ENCODE measurements at places on chromosomes 4 and X.

DNA sequence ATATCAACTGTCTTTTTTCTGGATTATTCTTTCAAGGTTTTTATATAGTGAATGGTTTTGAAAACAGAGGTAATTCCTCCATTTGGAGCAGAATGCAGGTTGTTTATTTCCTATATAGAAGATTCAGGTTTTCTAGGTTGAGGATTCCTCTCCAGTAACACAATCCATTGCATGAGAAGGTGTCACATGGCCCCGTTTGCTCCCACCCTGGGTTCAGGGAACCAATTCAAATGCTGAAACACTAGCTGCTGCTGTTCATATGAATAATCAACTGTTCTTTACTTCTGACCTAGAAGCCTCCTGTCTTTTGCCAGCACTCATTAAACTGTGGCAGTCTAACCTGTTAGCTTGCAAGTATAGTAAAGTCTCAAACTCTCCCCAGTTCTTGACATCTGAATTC is 1316.9 kb upstream of the TENM3 start:
- no peak for DNase-seq

GRCh38 chr4:153115322-153116290 is 88.6 kb upstream of the TRIM2 start:
- peak; percentile 62 for DNase-seq

- DNase-seq, result no peak
These were observed 5.9 kb downstream of the ANXA10 start for GRCh38 chr4:168098248-168098717.

DNA sequence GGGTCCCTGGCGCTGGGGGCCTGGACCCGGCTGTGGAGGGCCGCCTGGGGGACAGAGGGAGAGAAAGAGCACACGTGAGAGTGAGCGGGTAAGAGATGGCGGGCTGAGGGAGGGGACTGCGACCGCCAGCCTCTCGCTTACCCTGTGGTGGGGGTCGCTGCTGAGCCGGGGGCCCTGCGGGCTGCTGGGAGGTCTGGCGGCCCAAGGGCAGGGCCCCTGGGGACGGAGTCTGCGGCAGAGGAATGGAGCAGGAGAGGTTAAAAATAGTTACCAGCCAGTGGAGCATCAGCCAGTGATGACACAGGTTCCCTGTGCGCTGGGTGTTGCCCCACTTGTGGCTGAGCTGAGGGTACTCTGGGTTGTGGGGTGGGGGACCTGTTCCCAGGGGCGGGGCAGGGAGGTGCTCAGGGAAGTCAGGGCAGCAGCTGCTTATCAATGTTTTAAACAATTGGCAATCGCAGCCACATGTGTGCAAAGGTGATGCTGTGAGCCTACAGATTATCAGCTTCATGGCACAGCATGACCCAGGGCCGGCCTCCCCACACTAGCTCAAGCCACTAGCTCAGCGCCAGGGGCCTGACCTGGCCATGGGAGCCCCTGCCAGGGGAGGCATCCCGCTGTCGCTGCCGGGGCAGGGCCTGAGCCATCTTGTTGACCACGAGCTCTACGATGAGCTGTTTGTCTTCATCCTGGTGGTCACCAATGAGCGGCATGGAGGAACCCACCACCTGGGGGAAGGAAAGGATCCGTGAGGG is 7.5 kb upstream of the TIMP1 start:
- no peak for DNase-seq

GRCh38 chrX:47285836-47286320 is 53.1 kb downstream of the USP11 start:
- DNase-seq, result no peak

GRCh38 chr4:3220476-3221183 is 28.3 kb upstream of the MSANTD1 start:
- DNase-seq, result no peak

- DNase-seq, result peak; percentile 5
These were observed 32.0 kb downstream of the SMPX start for GRCh38 chrX:21725916-21726315.

GRCh38 chr4:175622887-175623286 is 189.2 kb downstream of the GPM6A start:
- no peak for DNase-seq

DNA sequence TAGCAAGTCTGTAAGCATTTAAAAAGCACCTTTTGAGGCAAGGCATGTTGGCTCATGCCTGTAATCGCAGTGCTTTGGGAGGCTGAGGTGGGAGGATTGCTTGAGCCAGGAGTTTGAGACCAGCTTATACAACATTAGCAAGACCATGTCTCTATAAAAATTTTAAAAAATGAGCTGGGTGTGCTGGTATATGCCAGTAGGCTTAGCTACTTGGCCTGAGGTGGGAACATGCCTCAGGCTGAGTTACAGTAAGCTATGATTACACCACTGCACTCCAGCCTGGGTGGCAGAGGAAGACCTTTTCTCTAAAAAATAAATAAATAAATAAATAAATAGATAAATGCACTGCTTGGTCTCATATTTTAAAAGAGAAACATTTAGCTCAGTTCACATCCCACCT is 26.8 kb downstream of the BLTP1 start:
- no peak for DNase-seq

GRCh38 chr4:113701169-113701568 is 60.4 kb downstream of the CAMK2D start:
- DNase-seq, result no peak

DNA sequence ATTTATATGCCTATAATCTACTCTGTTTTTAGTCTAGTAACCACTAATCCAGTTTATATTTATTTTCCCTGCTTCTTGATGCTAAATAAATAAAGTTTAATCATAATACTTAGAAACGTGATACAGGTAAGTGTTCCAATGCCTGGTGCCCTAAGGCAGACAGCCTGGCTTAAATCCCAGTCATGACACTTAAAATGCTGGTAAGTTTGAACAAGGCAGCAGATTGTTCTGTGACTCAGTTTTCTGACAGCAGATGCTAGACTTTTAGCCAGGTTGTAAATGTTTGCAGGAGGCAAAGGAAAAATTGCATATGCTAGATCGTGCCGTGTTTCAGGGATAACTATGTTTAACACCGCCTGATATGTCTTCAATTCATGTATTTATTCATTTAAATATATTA is 2661.6 kb downstream of the PCDH7 start:
- DNase-seq, result no peak

DNA sequence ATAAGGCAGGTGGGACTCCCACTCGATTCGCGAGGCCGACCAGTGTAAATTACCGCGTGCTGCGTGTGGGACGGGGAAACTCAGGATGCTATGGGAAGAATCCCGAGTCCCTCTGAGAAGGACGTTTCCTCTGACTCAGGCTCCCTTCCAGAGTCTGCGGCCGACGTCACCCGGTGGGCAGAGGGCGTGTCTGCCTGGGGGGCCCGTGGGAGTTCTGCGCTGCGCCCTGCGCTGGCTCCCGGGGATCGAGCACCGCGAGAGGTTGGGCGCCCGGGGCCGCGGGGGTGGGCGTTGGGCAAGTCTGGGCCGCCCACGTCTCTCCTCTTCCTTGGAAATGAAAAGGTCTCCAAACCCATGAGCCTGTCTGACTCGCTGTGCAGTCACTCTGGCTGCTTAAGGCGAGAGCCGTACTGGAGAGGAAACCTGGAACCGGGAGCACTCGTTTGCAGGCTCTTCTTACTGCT is 568 bp downstream of the NIPAL1 start:
- peak; percentile 91 for DNase-seq

GRCh38 chr4:2174061-2174460 is 67.9 kb downstream of the HAUS3 start:
- DNase-seq, result no peak

- no peak for DNase-seq
These were observed 92.7 kb downstream of the SPATA18 start for GRCh38 chr4:52143815-52144214.

DNA sequence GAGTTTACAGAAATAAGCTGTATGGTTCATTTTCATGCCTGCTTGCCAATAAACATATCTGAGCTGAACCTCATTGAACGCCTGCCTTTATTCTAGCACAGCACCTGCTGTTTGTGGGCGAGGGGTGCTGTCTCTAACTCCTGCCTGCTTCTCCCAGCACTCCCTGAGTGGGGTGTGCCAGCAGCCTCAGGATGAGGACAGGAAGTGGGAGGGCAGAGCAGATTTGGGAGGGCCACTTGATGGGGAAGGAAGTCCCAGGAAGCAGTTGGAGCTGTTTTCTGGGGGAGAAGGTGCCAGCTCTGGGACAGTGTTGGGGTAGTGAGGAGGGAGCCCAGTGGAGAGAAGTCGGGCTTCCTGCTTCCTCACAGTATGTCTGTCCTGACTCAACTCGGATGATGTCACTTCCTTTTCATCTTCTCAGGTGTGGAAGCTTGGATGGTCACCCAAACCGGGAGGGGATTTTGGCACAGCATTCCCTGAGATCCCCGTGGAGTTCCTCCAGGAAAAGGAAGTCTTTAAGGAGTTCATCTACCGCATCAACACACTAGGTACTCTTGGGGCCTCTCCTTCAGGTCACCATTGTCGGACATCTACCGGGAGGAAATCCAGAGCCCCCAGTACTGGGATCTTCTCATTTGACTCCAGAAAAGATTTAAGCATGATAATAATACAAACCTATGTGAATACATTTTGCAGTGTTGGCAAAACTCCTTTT is 29.0 kb upstream of the MSANTD1 start:
- DNase-seq, result no peak

DNA sequence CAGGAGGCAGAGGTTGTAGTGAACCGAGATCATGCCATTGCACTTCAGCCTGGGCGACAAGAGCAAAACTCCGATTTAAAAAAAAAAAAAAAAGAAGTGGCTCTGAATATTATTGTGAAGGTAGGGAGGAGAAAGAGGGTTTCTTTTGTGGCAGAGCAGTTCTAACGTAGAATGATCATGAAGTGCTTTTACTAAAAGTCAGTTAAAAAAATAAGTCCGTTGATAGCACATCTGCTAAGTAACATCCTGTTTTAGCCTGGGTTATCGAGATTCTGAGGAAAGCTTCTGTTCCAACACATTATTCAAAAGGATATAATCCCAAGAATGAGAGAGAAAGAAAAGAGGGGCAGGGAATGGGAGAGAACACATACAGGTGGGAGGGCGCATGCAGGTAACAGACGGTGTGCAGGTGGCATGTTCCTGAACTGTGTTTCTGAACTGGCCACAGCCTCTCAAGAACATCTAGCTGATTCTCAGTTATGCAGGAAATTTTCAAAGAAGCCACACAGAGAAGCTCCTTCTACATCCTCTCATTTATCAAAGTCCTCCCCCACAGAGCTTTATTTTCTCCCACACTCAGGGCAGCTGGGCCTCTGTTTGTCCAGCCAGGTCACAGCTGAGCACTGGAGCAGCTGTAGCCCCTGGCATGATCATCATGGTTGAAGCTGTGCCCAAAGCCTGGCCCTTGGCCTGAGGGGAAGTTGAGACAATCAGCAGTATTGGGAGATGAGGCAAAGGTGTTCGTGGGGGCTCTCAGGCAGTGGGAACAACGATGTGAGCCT is 342.3 kb downstream of the ZNF674 start:
- no peak for DNase-seq

DNA sequence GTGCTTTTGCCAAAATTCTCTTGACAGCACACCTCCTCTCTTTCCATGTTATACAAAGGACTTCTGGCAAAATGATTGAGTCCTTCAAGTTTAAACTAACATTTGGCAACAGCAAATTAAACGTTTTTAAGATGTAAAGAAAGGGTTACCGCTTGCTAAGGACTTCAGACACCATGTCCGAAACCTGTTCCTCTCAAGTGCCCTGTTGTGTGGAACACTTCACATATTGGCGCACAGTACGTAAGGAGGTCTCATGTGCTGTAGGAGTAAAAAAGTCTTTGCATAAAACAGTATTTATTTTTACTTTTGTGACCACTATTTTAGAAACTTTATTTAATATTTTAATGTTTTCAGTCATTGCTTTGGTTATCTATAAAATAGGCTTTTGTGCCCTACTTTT is 33.7 kb upstream of the HPRT1 start:
- no peak for DNase-seq

DNA sequence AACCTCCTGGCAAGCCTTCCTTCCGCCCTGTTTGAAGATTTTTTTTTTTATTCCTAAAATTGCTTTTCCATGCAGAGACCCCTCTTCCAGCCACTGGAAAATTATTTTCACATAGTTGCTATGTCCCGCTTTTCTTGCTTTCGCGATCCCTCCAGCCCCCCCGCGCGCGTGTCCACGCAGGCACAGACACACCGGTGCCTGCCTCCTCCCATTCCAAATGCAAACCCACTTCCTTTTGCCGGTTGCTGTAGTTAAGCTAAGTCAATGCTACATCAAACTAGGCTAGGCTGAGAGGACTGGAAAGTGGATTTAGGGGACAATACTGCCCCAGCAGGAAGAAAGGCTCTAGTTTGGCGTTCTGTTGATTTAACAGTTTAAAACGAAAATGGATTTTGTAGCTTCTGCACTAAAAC is 111.0 kb downstream of the DHX15 start:
- no peak for DNase-seq

DNA sequence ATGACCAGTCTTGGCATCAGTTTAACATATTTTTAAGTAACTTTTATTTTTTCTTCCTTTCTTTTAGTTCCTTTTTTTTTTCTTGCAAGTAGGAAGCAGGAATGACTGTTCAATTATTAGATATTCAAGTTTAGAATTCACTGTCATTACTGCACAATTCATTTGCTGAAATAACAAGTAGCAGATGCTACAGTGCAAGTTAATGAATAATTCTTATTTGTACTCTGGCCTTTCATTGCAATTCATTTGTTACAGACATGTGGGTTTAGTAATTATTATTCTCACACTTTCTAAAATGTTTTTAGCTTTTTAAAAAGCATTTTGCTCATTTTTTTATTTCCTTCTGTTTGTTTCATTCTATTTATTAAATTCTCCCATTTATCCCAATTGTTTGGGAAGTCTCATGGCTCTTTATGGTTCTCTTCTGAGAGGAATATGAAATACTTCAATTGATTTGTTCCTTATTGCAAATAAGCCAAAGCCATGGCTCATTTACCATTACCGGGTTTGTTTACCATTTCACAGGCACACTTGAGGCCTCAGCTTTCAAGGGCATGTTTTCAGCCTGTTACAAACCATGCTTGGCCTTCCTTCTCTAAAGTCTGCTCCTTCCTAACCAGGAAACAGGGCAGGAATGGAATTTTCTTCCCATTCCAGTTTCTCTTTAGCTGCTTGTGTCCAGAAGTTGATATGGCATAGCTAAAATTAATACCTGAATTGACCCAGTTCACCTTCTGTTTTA is 4.6 kb upstream of the DCAF4L1 start:
- DNase-seq, result no peak

DNA sequence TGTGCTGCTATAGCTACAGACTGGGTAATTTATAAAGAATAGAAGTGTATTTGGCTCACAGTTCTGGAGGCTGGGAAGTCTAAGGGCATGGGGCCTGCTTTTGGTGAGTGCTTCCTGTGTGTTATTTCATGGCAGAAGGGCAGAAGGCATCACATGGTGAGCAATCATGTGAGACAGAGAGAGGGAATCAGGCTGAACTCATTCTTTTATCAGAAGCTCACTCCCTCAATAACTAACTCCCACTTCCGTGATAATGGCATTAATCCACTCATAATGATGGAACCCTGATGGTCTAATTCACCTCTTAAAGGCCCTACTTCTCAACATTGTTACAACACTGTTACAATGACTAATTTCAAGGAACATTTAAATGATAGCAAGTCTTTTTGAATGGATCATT is 129.4 kb downstream of the FAT4 start:
- DNase-seq, result no peak

DNA sequence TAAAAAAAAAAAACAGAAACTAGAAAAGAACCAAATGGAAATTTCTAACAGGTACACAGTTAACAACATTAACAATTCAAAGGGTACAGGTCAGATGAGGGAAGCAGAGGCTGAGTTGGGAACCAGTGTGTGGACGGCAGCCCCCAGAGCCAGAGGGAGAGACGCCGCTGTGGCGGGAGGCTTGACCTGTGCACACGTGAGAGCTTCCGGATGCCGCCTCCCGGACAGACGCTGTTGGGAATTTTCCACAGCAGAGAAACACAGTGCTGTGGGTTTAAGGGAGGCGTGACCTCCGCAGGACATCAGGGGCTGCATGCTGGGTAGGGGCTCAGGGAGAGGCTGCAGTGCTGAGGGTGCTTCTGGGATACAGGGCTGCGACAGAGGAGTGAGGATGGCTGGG is 22.2 kb downstream of the TACC3 start:
- no peak for DNase-seq
